ENCODE measurements at places on chromosomes 3 and 15.

DNA sequence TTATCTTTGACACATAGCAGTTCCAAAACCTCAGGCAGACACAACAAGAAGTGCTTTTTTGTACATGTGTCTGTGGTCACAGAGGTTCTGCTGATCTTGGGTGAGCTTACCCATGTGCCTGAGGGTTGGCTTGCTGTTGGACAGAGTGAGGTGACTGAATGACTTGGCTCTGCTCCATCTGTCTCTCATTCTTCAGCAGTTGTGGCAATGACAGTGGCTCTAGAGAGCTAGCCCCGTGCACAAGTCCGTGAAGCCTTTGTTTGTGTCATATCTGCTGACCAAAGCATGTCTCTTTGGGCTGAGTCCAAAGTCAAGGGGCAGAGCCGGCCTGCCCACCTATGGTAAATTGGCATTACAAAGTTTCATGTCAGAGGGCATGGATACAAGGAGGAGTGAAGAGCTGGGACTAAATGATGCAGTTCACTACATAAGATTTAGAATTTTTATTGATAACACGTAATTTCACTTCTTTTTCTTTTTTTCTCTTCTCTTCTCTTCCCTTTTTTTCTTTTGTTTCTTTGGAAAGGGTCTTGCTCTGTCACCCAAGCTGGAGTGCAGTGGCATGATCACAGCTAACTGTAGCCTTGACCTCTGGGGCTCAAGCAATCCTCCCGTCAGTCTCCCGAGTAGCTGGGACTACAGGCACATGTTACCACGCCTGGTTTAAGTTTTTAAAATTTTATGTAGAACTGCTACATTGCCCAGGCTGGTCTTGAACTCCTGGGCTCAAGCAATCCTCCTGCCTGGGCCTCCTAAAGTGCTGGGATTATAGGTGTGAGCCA, 77.9 kb downstream of the ITPR1 start:
- H3K36me3 ChIP-seq, result no peaks in the 10 kb centered on the region
- no peak overlapping the region for H3K27ac ChIP-seq
- no peaks in the 10 kb centered on the region for H3K27me3 ChIP-seq

DNA sequence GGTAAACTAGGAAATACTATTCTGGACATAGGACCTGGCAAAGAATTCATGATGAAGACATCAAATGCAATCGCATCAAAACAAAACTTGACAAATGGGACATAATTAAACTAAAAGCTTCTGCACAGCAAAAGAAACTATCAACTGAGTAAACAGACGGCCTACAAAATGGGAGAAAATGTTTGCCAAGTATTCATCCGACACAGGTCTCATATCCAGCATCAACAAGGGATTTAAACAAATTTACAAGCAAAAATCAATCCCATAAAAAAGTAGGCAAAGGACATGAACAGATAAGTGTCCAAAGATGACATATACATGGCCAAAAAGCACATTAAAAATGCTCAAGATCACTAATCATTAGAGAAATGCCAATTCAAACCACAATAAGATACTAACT, 1088.9 kb downstream of the NAALADL2 start:
- peaks cover 6% of the 10 kb centered on the region for H3K36me3 ChIP-seq
- H3K4me3 ChIP-seq, result no peak overlapping the region
- no peaks in the 10 kb centered on the region for H3K27me3 ChIP-seq

DNA sequence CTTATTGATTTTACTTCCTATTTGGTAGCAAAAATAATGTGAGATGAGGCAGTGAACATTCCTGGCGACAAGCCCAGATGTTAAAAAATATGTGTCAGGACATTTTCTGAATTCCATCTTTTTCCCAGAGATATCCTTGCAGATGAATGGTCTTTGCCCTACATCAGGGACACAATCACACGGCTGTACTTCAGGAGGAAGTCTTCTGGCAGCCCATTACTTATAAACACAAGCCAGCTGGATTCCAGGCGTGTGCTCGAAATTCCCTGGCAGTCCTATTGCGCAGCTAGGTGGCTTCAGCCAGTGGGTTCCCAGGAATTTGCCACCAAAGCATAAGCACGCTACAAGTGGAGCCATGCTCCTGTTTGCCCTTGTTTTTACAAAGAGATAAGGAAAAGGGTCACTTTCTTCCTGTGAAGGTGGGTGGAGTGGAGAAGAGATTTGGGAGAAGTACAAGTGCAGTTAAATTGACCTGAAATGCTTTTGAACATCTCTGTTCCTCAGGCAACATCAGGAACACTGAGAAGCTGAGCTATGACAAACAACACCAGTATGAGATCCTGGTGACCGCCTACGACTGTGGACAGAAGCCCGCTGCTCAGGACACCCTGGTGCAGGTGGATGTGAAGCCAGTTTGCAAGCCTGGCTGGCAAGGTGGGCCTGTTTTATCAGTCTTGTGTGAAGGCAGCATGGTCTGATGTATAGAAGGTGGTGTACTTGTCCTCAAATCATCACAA, 257.1 kb upstream of the TRIM42 start:
- peaks cover 31% of the 10 kb centered on the region for H3K4me1 ChIP-seq
- no peak for DNase-seq
- H3K27ac ChIP-seq, result peak overlapping the region; percentile 63
- H3K36me3 ChIP-seq, result no peaks in the 10 kb centered on the region
- H3K27me3 ChIP-seq, result no peaks in the 10 kb centered on the region

GRCh38 chr3:51712038-51712420, 5.2 kb downstream of the GRM2 start:
- no peak for DNase-seq
- H3K27me3 ChIP-seq, result peaks cover 29% of the 10 kb centered on the region
- no peak overlapping the region for H3K4me3 ChIP-seq
- peaks cover 2% of the 10 kb centered on the region for H3K4me1 ChIP-seq
- H3K36me3 ChIP-seq, result no peaks in the 10 kb centered on the region

- H3K4me1 ChIP-seq, result peaks cover 36% of the 10 kb centered on the region
- no peaks in the 10 kb centered on the region for H3K36me3 ChIP-seq
- H3K27ac ChIP-seq, result no peak overlapping the region
- H3K4me3 ChIP-seq, result no peak overlapping the region
- no peak for DNase-seq
Observed at GRCh38 chr3:122219242-122219872, 35.9 kb downstream of the CASR start.

DNA sequence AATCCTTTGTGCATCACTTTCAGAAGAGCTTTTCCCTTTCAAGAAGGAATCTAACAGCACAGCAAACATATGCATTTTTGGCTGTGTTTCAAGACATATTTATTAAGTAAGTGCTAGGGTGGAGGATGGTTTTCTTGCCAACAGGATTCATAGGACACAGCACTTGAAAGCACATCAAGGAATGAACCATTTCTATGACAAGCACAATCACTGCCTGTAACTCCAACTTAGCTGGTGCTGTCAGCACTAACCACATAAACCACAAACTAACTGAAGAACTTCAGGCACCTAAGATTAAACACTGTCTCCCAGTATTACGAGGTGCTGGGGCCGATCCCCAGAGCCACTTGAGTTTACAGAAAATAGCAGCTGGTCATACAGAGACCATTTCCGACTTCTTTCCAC, 35.4 kb upstream of the SPRED1 start:
- H3K27me3 ChIP-seq, result no peaks in the 10 kb centered on the region
- H3K27ac ChIP-seq, result no peak overlapping the region
- no peaks in the 10 kb centered on the region for H3K36me3 ChIP-seq
- DNase-seq, result no peak

GRCh38 chr15:39595338-39596221, 14.7 kb downstream of the THBS1 start:
- H3K4me3 ChIP-seq, result no peak overlapping the region
- DNase-seq, result no peak
- peak overlapping the region; percentile 60 for H3K27ac ChIP-seq
- H3K27me3 ChIP-seq, result no peaks in the 10 kb centered on the region

DNA sequence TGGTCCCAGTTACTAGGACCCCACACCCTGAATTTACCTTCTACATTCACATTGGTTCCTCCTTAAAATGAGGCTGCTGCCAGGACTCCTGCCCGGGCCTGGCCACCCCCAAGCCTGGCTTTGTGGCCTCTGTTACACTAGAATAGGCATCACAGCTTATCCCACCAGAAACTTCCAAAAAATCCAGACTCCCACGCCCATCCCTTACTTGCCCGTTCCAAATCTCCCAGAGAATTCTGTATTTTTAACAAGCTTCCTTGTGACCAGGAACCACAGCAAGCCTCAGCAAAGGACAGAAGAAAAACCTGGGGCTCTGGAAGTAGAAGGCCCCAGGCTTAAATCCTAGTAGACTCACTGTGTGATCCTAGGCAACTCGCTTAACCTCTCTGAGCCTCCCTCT, 36.0 kb upstream of the SLC6A1 start:
- no peak overlapping the region for H3K4me3 ChIP-seq
- H3K4me1 ChIP-seq, result no peaks in the 10 kb centered on the region
- peaks cover 26% of the 10 kb centered on the region for H3K27me3 ChIP-seq
- H3K27ac ChIP-seq, result no peak overlapping the region
- no peaks in the 10 kb centered on the region for H3K36me3 ChIP-seq

DNA sequence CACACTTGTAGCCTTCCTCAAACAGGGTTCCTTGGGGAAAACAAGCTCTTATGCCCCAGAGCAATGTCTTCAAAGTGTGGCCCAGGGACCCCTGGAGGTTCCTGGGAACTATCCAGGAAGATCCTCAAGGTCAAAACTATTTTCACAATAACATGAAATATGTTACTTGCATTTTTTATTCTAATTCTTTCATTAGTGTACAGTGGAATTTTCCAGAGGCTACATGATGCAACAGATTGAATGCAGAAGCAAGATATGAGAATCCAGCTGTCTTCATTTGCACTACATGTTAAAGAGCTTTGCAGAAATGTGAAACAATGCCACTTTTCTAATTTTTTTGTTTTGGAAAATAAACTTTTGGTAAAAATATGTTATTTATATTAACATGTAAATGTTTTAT, 190.9 kb downstream of the SLC9A9 start:
- no peaks in the 10 kb centered on the region for H3K36me3 ChIP-seq
- peaks cover 2% of the 10 kb centered on the region for H3K27me3 ChIP-seq
- DNase-seq, result no peak

DNA sequence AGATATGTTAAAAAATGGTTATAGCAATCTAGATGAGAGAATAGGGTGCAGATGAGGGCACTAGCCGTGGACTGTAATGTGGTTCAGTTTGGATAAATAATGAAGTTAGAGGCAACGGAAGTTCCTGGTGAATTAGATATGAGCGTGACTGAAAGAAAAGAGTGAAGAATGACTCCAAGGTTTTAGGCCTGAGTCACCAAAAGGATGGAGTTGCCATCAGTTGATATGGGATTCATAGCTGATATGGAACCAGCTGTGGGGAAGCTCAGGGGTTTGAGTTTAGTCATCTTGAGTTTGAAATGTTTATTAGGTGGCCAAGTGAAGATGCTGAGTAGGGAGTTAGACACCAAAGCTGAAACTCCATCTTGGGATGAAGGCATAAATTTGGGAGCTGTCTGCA, 66.2 kb downstream of the SSR3 start:
- no peak for DNase-seq
- no peak overlapping the region for H3K27ac ChIP-seq
- no peak overlapping the region for H3K4me3 ChIP-seq
- no peaks in the 10 kb centered on the region for H3K36me3 ChIP-seq

Measured in progenitor cell of endocrine pancreas (in vitro differentiated cells).